ENCODE measurements at places on chromosomes 2 and 18.

DNA sequence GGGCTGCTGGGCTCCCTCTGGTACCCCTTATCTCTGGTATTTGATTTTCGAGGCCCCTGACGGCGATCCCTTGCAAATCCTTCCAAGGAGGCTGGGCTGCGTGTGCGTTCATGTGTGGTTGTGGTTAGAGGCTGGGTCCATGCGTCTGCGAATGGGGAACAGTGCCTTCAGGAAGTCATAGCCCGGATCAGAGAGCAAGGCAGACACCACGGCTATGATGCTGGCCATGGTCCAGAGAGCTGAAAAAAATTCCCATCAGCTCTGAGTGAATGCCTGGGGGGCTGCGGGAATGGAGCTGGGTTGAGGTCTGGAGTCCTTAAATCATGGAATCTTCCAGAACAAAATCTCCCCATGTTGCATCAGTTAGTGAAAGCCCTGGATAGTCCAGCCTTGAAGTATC lies 145.5 kb downstream of the ACKR3 start:
- DNase-seq = no peak

DNA sequence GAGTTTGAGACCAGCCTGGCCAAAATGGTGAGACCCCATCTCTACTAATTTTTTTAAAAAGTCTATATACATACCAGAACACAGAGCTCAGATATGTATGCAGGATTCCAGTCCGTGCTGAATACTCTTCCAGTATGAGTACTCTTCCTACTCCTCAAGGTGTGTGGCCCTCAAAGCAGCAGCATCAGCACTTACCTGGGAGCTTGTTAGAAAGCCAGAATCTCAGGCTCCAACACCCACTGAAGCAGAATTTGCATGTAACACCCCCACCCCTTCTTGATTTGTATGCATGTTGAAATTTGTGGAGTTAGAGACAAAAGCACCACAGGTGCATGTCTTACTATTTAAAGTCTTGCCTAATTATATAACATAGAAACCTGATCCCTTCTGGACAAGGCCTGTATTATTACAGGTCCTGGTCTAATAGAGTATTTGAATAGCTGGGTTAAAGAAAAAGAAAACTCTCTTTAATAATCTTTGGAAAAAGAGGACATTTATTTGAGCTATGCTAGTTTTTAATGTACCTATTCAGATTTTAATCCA lies 50.3 kb upstream of the NFE2L2 start:
- no peak for DNase-seq

DNA sequence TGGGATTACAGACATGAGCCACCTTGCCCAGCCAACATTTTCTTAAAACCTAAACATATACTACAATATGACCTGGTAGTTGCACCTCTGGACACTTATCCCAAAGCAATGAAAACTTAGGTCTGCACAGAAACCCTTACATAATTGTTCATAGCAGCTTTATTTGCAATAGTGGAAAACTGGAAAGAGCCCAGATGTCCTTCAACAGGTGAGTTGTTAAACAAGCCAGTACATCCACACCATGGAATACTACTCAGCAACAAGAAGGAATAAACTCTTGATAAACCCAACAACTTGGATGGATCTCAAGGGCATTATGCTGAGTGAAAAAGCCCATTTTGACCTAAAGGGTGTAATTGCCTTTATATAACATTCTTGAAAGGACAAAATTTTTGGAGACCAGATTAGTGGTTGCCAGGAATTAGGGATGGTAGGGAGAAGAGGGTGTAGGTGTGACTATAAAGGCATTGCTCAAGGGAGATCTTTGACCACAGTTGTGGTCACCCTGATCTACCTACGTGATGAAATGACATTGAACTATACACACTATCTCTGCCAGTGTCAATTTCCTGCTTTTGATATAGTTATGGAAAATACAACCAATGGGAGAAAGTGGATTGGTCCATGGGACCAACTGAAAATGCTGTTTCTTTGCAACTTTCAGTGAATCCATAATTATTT lies 11.9 kb upstream of the AMMECR1L start:
- DNase-seq = no peak

GRCh38 chr2:203797276-203797675 lies 70.3 kb upstream of the CTLA4 start:
- no peak for DNase-seq

GRCh38 chr2:227163998-227164762 lies at the start of the genes COL4A3 and COL4A4:
COL4A3 (plus strand) TSS chr2:227164624; CDS start chr2:227164727, 103 bp downstream.
COL4A4 (minus strand) TSS chr2:227164205; CDS start chr2:227147483, 16,722 bp downstream.
- no peak for DNase-seq

DNA sequence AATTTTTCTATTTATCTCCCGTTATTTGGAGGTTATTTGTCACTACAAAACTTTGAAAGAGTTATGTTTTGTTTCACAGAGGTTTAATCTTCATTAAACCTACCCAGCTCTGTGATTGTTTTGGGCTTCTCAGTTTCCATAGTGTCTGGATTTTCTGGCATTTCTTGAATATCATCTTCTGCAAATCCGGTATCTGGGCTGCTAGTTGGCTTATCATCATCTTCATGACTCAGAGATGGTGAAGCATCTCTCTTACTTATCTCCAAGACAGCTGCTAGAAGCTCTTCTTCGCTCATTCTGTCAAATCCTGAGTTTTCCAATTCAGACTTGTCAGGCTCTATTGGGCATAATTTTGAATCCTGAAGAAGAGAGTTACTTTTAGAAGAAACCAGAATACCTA lies 55.6 kb downstream of the VIL1 start:
- no peak for DNase-seq

DNA sequence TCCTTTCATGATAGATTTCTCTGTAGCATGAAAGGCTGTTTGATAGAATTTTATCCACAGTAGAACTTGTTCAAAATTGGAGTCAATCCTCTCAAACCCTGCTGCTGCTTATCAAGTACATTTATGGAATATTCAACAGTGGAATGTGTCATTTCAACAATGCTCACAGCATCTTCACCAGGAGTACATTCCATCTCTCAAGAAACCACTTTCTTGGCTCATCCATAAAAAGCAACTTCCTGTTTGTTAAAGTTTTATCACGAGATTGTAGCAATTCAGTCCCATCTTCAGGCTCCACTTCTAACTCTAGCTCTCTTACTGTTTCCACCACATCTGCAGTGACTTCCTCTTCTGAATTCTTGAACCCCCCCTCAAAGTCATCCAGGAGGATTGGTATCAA lies 29.4 kb downstream of the PDCL3 start:
- no peak for DNase-seq

DNA sequence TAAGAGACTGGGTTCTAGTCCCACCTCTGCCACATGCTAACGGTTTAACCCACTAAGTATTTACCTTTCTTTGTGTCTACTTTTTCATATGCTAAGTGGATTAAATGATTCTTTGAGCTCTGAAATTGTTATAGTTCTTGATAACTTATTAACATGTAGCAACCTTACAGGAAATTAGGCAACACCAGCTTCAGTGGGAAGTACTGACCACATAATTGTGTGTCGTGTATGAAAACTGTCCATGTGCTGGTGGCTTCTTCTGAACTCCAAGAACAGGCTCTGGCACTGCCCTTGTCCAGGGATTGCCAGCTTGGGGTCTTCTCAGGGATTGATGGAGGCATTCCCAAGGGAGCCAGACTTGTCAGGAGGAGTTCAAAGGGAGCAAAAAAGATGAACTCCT lies 427.7 kb downstream of the TGIF1 start:
- no peak for DNase-seq

DNA sequence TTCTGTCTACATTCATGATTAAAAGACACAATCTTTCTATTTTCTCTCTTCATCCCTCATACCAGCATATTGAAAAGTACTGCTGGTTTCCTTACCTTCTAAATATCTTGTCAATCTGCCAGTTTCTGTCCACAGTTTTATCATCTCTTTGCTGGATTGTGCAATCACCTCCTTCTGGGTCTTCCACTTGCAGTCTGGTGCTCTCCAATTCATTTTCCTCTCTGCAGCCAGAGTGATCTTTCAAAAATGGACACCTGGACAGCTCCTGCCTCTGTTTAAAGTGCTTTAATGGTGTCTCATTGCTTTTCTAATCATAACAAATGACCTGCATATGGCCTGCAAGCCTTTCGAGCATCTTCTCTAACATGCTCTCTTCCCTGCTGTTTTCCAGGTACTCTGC lies 94.0 kb downstream of the C1QL2 start:
- DNase-seq = no peak

DNA sequence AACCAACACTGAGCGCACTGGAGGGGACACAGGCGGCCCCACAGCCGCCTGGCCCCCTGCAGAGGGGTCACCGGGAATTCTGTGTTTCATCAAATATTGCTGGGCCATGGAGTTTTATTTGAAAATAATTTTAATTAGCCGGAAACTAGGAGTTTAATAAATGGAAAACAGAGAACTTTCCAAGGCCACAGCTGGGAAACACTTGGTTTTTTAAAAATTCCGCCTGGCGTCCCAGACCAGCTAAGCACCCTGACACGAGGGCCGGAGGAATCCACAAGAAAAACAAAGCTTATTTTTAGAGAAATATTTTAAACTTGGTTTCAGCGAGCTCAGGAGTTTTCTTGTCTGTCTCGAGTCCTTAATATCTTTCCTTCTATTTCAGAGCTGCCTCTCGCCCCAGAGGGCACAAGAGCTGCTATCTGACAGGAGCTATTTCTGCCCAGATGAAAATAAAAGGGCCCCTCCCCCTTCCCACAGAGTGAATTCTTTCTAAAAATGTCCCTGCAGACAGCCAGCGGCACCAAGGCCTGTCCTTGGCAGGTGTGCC lies 8.2 kb downstream of the ZFP36L2 start:
- no peak for DNase-seq

- no peak for DNase-seq
These were observed 430.4 kb downstream of the LPIN1 start for GRCh38 chr2:12176623-12177454.

- no peak for DNase-seq
These were observed 129.5 kb upstream of the ID2 start for GRCh38 chr2:8552293-8552801.

GRCh38 chr2:219250049-219250781 lies 2.8 kb upstream of the TUBA4B start:
- no peak for DNase-seq

- no peak for DNase-seq
These were observed 413 bp downstream of the ALKAL2 start for GRCh38 chr2:287471-287885.

DNA sequence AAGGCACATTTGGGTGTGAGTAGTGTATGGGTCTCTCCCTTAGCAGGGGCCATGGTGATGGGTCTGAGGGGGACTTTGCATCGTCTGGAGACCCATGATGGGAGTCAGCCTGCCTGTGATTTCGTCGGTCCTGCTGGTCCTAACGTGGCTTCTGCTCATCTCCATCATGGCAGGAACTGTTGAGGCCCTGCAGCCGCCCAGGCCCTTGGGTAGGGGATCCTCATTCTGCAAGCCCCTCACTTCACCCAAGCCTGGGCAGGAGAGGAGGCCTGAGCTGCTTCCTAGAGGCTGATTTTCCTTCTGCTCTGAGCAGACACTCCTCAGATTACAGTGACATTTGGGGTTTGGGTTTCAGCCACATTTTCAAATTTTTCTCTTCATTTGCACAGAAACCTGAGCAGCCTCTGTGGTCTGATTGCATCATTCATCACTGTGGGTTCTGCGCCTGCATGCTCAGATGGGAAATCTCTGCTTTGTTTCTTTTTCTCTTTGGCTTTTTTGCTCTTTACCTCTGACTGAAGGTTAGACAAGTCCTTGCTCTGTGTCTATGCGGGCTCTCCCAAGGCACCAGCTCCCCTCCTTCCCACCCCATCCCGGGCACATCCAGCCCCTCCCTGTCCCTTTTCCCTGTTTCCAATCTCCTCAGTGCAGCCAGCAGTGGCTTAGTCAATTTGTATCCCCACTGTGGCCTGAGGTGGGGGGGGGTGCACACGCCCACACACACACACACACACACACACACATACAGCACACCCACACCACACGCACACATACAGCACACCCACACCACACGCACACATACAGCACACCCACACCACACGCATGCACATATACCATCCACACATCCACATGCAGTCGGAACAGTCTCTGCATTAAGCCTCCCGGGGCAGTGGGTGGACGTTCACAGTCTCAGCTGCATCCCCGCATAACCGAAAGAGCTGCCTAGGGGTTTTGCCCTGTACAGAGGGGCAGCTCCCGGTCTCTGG lies 305.4 kb upstream of the HS6ST1 start:
- DNase-seq = peak; percentile 73

- DNase-seq = no peak
These were observed 21.2 kb downstream of the SULT1C2 start for GRCh38 chr2:108309903-108310302.

GRCh38 chr18:2846636-2847316 lies at the start of gene EMILIN2:
EMILIN2 (plus strand) TSS chr18:2847006; CDS start chr18:2847189, 183 bp downstream.
- DNase-seq = no peak

DNA sequence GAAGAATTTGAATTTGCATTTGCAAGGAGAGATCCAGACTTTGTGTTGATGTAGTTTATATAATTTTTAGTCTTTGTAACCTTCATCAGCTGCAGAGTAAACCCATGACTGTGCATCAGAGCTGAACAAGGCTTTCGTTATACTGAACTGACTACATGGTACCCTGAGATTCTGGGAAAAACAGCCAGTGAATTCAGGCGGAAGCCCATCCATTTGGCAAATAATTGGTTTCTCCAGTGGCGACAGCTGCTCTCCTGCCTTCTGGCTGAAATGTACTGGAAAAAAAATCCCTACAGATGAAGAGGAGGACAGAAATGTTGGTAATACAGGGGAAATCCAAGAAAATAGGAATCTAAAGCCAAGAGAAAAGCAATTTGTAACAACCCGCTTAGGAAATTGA lies 657.5 kb upstream of the CDH7 start:
- DNase-seq = no peak

- no peak for DNase-seq
These were observed 79.1 kb downstream of the TTC27 start for GRCh38 chr2:32706815-32707579.

GRCh38 chr2:26605195-26605998 lies 35.8 kb downstream of the CIB4 start:
- DNase-seq = no peak

DNA sequence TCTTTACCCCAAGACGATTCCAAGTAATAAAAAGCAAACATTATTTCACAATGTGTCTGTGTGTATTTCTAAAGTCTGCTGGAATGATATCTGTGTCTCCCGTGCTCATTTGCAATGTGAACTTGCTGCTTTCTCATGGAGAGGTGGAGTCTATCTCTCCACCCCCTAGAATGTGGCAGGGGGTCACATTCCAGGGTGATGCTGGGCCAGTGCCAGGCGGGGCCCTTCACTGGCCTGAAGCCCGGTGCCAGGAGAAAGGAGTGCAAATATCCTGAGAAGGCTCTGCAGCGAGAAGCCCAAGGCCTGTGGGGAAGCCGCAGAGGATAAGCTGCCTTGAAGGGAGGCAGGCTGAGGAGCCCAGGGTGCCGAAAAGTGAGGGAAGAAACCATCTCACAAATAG lies 26.8 kb upstream of the LDLRAD4 start:
- no peak for DNase-seq

GRCh38 chr2:158970241-158970751 lies 1.9 kb downstream of the TANC1 start:
- DNase-seq = no peak

GRCh38 chr18:77140439-77141109 lies 8.0 kb upstream of the MBP start:
- DNase-seq = no peak

DNA sequence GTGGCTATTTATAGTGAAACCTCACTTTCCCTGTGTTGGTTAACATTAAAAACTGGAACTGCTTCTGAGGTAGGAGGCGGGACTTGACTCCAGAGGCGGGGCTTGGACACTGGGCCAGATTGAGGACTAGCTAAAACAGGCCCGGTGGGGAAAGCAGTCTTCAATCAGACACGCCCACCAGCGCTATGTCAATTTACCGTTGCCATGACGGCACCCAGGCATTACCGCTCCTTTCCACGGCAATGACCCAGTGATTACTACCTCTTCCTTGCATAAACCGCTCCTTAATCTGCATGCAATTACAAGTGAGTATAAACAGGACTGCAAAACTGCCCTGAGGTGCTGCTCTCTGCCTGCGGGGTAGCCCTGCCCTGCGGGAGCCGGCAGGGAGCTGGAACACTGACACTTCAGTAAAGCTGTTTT lies 35.3 kb downstream of the LRRFIP1 start:
- peak; percentile 57 for DNase-seq

Measured in NCI-H2107 (cell line).